NCI-H1092 (cell line): ENCODE measurements at places on chromosomes 7 and 10.

DNA sequence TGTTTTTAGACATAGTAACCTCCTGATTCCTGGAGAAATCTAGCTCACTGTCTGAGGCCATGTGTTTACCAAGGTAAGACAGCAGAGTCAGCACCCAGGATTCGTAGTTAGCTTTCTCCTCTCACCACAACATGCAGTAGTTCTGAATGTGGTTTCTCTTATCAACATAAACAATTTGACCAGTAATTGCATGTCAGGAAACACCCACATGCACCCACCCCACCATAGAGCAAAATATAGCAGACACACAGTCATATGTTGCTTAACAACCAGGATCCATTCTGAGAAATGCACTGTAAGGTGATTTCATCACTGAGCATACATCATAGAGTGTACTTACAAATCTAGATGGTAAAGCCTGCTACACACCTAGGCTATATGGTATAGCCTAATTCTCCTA is 1004.0 kb downstream of the ANKRD7 start:
- no peak for DNase-seq

DNA sequence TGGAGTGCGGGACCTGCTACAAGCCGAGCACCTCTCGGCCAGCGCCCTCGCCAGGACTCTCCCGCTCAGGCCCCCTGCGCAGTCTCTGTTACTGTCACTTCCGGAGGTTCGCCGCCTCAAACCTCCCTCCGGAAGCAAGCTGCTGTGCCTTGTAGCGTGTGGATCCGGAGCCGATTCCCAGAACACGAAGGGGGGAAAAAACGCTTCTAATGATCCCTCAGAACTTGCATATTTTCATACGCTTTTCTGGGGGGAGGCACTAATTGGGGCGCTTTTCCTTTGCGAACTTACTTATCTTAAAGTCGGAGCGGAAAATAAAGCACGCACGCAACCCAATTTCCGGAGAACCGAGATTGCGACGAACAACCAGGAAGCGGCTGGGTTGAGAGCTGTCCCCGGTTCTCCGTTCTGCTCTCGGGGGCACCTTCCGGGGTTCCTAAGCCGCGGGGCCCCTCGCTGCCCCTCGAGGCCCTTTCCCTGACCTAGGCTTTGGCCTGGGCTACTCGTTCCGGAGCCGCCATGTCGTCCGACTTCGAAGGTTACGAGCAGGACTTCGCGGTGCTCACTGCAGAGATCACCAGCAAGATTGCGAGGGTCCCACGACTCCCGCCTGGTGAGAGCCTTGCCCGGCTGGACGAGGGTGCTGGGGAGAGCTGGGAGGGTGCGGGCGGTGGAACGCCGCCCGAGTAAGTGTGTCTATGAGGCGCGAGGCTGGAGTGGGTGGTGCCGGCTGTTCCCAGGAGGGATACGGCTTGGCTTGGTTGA is at the start of the genes VTI1A and ZDHHC6:
Gene VTI1A (plus strand): TSS at position 361 of the 765 bp plus-strand sequence. CDS start 159 bp downstream, at position 520.
Gene ZDHHC6 (minus strand): TSS at position 60 of the 765 bp plus-strand sequence. CDS start 1,478 bp downstream, outside the sequence.
- DNase-seq, result peak; percentile 46

- no peak for DNase-seq
Measured at GRCh38 chr7:27916372-27916771, 176.4 kb downstream of the TAX1BP1 start.

GRCh38 chr10:34392641-34393170 is 422.4 kb downstream of the PARD3 start:
- DNase-seq, result no peak

DNA sequence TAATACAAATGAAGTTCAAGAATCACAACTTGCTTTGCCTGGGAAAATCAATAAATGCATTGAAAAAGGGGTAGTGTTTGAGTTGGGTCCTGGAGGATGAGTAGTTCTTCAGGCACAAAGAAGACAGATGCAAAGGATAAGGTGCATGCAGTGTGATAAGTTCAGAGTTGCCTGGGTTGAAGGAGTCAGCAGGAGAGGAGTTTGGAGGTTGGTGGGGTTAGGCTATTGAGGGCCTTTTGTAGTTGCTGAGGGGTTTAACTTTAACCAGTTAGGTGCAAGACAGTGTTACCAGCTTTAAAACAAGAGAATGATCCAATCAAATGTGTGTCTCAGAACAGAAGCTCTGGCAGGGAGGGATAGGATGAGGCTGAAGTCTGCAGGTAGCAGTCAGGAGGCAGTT is 44.3 kb upstream of the GLCCI1 start:
- DNase-seq, result no peak

DNA sequence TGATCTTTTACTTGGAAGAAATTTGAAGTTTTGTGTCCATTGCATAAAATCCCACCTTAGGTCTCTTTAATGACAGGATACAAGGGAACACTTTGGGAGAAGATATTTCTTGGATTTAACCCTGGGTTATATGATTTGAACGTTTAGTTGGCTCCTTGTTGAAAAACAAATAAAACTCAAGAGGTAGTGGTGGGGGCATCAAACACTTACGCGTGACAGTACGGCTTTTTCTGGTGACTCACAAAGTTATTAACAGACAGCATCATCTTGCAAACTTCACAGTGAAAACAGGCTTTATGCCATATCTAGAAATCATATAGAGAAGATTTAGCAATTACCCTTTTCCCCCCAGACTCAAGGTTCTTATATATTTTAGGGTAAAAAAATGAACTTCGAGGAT is 699 bp downstream of the NRAP start:
- no peak for DNase-seq

DNA sequence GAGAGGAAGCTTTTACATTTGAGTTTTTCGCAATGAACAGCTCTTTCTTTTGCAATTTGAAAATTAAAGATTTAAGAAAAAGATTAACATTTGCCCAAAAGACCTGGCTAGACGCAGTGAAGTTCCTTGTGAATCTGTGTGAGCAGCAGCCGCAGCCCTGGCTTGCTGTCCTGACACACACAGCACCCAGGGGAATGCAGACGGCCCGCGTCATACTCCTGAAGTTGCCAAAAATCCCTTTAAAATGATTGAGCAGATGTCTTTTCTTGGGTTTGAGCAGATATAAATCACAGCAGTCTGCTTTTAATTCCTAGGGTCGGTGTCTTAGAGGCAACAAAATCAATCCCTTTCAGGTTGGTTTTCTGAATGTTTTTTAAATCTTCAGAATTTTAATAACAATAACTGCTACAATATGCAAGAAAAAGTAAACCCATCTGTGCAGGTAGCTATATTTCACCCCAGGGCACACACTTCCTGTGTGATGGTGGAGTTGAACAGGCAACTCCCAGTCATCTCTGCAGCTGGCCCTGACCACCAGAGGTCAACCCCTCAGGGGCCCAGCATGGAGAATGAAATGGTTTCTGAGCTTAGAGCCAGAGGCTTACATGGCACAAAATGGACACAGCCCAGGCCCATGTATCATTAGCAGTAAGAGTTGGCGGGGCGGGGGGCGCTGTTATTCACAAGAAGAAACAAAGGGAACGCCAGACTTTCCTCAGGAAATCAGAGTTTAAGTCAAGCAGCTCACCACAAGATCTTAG is 32.2 kb upstream of the TRIL start:
- DNase-seq, result no peak

DNA sequence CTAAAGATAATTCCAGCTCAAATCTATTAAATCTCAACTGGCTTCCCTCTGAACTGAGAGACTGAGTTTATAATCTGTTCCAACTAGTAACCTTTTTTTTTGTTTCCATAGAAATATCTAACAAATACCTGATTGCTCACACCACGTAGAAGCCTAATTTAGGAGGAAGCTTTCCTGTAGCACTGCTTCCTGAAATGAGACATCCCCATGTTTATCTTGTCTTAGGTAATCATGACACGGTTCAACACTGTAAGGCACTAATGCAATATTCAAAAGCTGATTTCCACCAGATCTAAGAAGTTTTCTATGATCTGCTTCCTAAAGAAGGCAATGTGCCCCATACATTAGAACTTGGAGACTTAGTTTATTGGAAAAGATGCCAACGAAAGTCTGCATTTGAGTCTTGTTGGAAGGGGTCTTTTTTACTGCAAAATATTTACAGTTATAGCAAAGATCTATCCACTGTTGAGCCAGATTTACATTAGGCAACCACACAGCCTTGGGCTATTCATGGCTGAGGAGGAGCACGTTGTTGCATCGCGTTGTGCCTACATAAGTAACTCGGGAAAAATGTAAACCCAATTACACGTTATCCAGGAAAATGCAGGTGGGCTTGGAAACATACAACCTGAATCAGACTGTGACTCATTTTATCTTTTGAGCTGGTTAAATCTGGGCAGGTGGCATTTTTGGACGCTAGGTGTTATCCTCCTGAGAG is 66.3 kb downstream of the VIPR2 start:
- DNase-seq, result no peak

DNA sequence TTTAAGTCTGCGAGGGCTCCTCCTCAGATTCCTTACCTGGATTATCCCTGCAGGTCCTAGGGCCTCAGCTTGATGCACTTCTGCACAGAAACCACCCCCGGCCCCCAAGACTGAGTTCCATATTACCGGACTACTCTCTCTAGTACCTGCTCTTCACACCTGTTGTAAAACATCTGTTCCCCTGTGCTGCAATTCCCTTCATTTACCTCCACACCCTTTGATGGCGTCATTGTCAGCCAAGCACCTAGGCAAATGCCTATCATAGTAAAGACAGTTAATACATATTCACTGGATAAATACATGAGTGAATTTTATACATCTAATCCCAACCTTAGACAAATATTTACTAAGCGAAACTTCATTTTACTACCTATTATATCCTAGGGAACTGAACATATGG is 275.5 kb downstream of the PLXDC2 start:
- DNase-seq, result no peak

GRCh38 chr10:14703631-14704001 is 71.1 kb downstream of the FAM107B start:
- DNase-seq, result no peak

DNA sequence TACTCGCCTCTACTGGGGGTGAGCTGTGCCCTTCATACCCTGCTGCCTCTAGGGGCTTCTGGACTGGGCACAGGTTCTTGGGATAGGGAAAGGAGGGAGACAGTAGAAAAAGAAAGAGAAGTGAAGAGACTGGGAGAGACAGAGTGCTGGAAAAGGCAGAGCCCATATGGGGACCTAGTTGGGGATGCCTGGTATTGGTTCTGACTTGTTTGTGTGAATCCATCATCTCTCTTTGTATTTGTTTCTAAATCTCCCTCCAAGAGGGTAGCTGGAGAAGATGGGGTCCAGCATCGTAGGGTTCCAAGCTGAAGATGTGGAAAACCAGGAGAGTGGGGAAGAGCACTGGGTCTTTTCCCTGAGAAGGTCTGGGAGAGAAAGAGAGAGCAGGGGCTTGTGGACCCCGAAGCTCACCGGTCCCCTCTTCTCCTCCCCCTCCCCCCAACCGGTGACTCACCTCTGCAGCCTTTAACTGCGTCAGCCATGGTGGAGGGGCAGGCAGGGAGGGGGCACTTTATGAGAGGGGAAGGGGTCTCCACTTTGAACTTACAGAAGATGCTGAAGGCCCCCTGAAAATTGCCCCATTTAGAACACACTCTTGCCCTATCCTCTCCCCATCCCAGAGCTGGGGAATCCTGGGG is 3.2 kb upstream of the VGF start:
- no peak for DNase-seq

- no peak for DNase-seq
Measured at GRCh38 chr7:22566592-22566991, 66.6 kb upstream of the STEAP1B start.

- no peak for DNase-seq
Measured at GRCh38 chr7:70674571-70675010, 457.4 kb upstream of the GALNT17 start.

GRCh38 chr7:43195768-43196167 is 83.3 kb downstream of the HECW1 start:
- DNase-seq, result no peak

- DNase-seq, result no peak
Measured at GRCh38 chr10:121501796-121502195, 96.4 kb downstream of the FGFR2 start.

- peak; percentile 15 for DNase-seq
Measured at GRCh38 chr10:110746254-110746826, 102.2 kb downstream of the RBM20 start.

DNA sequence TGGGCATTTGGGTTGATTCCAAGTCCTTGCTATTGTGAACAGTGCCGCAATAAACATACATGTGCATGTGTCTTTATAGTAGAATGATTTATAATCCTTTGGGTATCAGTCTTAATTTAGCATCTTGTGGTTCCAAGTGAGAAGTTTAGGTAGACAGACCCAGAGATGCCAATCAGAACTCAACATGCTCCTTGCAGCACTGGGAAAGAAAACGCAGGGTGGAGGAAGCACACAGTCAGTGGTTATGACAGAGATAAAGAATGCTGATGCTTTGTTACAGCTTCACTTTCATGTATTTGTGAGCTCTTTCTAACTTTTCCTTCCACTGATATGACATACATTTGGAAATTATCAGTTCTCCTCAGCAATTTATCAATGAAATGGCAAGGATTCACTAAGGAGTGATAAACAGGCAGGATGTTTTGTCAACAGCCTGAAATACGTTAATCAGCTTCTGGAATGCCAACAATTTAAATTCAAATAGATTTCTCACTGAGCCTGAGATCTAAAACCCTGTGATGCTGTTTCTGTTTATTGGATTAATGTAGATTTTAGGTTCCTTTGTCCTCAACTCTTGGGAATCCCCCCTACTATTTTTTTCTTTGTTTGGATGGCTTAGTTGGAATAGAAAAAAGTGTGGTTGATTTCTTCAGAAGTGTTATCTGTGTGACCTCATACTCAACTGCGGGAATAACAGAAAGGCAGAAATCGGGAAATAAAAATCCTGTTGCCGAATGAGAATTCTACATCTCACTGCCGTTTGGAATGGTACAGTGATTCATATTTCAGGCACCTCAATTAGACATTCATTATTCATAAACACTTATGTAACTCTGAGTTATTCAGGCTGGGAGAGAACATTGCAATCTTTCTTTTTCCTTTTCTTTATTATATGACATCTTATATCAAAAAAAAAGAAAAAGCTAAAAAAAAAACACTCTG is 675.0 kb downstream of the CNTNAP2 start:
- DNase-seq, result no peak

GRCh38 chr7:1449501-1449900 is 9.8 kb downstream of the MICALL2 start:
- no peak for DNase-seq

GRCh38 chr10:63390521-63390920 is 75.3 kb downstream of the JMJD1C start:
- no peak for DNase-seq

- DNase-seq, result no peak
Measured at GRCh38 chr7:40622941-40623501, 488.2 kb downstream of the SUGCT start.

- DNase-seq, result no peak
Measured at GRCh38 chr7:127594490-127594889, 954 bp downstream of the FSCN3 start.
